Stimulated activated CD8-positive, alpha-beta memory T cell treated with anti-CD3 and anti-CD28 coated beads, Interleukin-4, amount 100 ng/mL, for 48 hours (primary cell): ENCODE measurements at places on chromosomes 16 and 17.

DNA sequence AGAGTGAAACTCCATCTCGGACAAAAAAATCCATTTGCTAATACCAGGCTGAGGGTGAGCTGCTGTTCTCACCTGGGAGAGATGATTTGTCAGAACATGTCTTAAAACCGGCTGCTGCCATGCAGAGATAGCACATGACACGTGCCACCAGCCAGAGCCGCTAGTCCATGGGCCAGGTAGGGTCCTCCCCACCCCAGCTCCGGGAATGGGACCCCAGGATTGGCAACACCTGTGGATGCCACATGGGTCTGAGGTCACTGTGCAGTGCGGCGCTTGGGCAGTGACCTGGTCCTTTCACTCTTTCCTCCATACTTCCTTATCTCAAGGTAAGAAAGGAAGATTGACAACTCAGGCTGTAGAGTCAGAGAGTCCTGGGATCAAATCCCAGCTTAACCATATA is 393.3 kb upstream of the TNRC6C start:
- DNase-seq, result no peak

- peak; percentile 20 for DNase-seq
Observed at GRCh38 chr17:49585422-49586027, 9.9 kb downstream of the NXPH3 start.

DNA sequence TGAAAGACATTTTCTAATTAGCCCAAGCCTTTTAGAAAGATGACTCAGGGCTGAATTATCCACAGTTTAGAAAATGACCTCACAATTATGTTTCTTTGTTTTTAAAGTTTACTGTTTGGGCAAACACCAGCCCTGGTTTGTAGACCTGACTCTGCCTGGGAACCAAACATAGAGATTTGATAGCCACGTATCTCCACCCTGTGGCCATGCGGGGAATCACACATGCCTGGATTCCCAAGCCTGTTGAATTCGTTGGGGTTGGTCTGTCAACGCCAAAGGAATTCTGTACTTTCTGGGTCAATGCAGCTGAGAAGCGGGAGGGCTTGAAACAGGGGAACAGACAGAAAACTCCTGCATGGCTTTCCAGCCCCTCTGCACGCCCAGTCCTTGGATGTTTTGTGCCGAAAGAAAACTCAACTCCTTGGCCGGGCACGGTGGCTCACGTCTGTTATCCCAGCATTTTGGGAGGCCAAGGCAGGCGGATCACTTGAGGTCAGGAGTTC is 26.9 kb downstream of the CD300A start:
- peak; percentile 80 for DNase-seq

GRCh38 chr16:83856792-83857191 is 42.1 kb upstream of the MLYCD start:
- DNase-seq, result no peak

GRCh38 chr16:49365711-49366509 is 7.7 kb upstream of the C16orf78 start:
- no peak for DNase-seq

DNA sequence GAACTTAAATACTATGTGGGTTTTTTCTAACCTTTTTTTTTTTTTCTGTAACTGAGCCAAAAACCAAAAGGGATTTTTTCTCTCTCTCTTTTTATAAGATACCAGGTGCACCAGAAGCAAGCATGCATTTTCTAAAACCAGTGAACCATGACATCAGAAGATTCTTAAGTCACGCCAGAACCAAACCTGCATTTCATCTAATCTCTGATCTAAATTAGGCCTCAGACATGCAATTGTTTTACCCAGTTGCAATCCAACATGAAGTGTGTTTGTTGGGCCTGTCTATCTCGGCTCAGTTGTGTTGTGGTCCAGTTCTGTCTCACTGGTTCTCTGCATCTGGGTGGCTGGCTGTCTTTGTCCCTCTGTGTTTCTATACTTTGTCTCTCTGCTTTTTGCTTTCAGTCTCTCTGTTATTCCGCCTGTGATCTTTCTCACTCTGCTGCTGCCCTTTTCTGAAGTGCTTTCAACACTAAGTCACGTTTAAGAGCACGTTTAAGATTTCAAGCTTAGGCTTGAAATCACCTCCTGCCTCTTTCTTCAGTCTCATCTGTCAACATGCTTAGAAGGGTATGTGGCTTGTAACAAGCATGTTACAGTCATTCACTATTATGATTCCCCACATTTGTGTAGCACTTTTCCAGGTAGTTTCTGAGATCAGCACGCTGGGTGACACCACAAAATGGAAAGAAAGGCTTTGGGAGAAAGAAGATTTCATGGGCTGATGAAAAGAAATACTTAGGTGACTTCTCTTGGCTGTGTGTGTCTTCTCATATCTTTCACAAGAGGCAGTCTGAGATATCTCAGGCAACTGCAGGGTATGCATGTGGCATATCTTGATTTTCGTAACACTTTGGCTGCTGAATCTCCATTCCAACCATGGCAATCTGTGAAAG is 488.9 kb downstream of the SHISA9 start:
- no peak for DNase-seq

DNA sequence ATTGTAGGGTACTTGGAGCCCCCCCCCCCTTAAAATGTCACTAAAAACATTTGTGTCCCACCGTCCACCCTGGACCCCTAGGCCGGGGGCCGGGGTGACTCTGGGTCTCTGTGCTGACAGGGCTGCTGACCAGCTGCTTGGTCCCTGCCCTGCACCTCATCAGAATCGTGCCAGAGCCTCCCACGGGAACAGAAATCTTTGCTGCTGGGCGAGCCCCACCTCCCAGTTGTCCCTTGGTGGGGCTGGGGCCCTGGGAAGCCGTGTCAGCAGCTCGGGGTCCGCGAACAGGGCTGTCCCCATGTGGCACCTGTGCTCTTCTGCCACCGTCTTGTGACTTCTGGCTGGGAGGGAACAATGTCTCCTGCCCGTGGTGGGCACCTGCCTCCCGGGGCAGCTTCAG is 18.5 kb downstream of the KCTD5 start:
- no peak for DNase-seq
